ENCODE measurements at places on chromosomes 3 and 15.
A peak's percentile ranks its signal among the peaks of the same experiment; 100 is the strongest.

DNA sequence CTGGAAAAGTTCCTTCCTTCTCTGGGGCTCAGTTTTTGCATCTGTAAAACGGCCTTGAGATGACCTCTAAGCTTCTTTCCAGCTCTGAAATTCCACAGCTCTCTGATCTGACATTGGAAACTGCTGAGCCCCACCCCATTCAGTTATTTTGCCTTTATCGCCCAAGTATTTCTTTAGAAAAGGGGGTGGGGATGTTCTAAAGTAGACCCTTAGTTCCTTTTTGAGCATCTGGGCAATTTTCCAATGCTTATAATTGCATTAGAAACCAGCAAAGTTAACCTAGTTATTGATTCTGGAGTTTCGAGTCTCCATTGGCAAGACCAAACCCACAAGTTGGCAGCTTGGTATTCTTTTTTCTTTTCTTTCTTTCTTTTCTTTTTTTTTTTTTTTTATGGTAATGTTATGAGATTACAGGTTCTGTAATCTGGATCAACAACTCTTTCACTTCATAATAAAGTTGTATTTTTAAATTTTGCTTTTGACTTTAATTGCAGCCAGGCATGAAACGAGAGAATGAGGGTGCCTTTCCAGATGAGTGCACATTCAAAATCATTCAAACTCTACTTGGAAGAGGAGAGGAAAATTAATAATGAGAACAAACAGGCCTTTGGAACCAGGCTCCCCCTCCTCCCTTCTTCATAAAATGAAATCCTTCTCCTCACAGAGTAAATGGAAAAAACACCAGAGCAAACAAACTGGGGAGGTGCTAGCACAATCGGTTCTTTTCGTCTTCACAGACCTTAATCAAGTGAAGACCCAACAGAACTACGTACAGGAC is 76.8 kb upstream of the LRIG1 start:
- DNase-seq = no peak

- DNase-seq = no peak
Measured at GRCh38 chr15:94021621-94022320, 209.6 kb upstream of the MCTP2 start.

GRCh38 chr3:69422751-69423150 is 36.9 kb upstream of the FRMD4B start:
- no peak for DNase-seq

- no peak for DNase-seq
Measured at GRCh38 chr15:64152507-64153387, 1.2 kb downstream of the SNX22 start.

DNA sequence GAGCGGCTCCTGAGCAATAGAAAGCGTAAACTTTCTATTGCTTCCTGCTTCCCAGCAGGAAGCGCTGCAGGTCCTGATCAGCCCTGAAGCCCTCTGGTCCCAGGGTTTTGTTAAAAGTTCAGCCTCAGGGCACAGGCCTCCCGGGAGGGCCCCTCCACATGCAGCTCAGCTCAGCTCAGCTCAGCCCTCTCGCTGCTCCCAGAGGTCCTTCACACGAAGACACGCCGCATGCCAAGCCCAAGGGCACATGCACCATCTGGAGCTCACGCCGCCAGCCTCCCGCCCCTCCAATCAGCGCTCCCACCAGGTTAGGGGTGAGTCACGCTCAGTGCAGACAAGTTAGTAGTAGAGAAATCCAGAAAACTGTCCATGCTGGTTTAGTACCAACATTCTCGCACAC is 12.7 kb downstream of the TKT start:
- peak; percentile 30 for DNase-seq

DNA sequence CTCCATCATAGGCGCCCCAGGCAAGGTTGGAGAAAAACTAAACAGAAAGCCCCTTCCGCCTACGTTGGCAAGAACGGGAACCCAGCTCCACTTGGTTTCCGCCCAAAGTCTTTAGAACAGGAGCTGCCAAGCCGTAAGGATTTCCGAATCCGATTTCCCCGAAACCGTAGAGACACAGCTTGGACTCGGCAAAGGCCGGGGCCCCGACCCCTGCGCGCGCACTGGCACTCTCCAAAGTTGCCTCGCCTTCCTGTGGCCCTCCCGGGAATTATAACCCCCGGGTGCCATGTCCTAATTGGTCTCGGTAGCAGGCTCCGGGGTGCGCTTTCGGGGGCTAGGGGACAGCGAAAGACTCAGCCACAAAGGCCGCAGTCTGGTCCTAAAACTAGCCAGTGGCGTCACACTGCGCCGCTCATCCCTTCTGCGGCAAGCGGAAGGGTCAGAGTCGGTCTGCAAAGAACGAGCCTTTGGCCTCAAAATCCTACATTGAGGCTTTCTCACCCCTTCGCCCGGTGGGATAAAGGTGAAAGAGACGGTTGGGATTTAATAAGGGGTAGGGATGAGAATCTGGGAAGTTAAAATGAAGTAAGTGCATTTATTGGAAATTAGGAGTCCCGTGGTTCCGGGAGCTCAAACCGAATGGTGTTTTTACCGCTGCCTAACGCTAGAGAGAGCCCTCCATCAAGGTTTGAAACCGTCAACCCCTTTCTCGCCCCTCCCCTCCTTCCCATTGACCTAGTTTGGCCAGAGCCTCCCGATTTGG is 6.8 kb downstream of the BCL6 start:
- peak; percentile 92 for DNase-seq

GRCh38 chr3:165568907-165569462 is 268.2 kb downstream of the BCHE start:
- no peak for DNase-seq

All from left lung (tissue), 14 donors.